ENCODE measurements at places on chromosomes 7 and 10. TPM values are rescaled to one million over a fixed set of nuclear protein-coding genes. Genes with fewer than 3 reads are reported as not detected.

DNA sequence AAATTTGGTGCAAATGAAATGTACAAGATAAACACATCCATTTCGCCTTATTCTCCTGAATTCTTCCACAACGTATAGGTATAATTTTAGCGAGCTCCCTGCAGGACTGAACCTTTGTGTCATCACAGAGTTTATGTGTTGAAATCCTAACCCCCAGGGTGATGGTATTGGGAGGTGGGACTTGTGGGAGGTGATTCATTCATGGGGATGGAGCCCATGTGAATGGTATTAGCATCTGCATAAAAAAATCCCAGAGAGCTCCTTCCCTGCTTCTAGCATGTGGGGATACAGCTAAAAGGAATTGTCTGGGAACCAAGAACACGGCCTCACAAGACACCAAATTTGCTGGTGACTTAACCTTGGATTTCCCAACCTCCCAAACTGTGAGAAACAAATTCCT is 741.4 kb upstream of the VSTM2A start:
- DNase-seq, result no peak

DNA sequence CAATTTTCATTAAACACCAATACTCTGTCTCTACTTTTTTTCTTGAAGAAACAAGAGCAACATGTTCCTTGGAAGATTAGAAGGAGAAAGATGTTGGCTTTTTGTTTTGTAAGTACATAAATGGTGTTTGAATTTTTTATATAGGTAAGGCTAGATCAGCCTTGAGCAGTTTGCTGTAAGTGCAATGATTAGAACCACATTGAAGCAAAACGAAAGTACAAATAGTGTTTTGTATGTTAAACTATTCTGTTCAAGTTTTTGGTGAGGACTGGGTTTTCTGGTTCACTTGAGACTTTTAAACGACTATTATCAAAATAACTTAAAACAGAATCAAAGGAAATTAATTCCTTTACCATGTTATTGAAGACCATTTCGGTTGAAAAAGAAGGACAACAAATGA is 162.9 kb upstream of the NRP1 start:
- no peak for DNase-seq

DNA sequence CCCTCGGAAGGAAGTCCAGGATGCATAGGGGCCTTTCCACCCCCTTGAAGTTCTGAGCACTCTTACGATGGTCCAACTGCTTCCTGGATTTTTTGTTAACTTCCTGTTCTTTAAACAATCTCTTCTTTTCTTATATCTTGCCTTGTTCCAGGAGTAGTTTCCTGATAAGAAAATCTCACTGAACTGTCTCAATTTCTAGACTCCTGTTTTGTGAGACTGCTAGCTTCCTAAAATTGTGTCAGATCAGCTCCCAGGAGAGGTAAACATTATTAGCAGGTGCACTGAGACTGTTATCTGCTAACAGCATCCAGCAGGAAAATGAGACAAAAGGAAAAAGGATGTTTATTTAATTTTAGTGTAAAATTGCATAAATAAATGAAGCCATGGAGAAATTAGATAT is 106.2 kb upstream of the PITRM1 start:
- no peak for DNase-seq

DNA sequence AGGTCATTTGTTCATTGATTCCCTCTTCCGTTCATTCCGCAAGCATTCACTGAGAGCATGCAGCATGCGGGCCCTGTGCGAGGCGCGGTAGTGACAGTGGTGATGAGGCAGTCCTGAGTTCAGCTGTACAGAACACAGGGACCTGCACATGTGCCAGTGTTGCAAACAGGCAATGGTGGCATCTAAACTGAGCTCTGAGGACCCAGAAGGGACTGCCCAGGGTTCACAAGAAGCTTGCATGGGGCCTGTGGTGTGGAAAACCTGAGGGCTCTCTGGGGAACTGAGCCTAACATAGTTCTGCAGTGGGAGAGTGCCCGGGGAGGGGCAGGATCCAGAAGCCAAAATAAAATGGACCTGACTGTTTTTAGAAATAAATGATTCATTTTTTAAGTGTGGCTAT is 13.2 kb downstream of the ZNF488 start:
- DNase-seq, result no peak

DNA sequence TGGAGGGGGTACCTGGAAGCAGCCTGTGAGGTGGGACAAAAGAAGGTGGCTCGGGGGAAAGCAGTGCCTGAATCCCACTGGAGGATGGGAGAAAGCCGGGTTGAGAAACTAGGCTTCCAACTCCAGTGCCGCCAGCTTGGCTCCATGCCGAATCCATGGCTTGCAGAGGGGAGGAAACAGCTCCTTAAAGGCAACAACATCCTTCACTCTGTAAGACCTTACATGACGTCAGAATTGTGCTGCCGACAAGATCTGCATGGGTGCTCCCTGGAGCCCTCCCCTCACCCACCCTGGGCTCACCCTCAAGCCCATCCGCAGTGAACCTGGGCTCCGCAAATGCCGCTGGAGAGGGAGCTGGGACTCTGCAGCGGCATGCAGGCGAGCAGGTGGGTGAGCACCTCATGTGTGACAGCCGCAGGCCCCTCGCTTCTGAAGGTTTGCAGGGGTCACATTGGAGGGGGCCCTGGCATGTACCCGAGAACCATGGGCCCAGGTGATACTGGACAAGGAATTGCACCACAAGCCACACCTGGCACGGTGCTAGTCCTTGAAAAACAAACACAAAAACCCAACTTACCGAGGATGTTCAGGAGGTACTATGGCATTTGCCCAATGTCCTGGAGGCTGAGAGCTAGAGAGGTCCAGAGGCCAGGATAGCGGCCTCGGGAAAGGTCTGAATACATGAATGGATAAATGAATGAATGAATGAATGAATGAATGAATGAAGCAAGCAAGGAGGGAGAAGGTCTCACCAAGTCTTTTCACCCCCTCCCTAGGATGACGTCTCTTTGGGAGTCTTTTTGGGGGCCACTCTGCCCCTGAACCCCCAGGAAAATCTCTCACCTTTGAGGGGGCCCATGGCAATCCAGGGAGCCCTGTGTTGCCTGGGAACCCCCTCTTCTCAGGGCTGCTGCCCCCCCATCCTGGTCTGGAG is 238.6 kb upstream of the SHH start:
- DNase-seq, result no peak

GRCh38 chr10:12529976-12530375 is 180.6 kb downstream of the CAMK1D start:
- DNase-seq, result no peak

- no peak for DNase-seq
These were observed 169.2 kb downstream of the SUGCT start for GRCh38 chr7:40303996-40304395.

DNA sequence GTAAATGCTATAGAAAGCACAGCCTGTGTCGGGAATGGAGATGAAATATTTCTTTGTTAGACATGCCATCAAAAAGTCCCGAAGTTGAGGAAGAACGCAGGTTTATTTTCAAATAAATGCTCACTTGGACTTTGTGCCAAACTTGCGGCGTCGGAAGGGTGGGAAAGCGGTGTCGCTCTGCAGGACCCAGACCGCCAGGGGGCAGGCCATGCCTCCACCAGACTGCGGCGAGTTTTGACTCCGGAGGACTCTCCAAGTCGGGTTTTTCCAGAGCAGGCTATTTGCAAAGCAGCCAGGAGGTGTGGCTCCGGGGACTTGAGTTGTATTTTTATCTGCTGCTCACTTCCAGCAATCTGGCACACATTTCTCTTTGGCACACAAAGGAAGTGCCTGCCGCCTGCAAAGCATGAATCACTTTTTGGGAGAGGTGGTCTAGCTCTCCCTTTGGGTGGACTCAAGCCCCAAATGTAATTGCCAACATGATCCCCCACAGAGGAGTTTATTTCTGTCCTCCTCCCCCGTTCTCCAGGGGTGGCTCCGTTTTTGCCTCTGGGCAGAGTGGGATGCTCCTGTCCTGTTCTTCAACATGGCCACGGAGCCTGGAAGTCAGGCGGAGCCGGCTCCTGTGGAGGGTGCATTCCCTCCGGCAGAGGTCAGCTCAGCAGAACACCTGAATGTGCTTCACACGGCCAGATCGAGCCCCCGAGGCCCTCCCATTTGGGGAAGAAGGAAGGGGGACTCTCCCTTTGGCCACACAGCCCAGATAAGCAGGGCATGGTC is 82.3 kb upstream of the GPR26 start:
- peak; percentile 61 for DNase-seq

DNA sequence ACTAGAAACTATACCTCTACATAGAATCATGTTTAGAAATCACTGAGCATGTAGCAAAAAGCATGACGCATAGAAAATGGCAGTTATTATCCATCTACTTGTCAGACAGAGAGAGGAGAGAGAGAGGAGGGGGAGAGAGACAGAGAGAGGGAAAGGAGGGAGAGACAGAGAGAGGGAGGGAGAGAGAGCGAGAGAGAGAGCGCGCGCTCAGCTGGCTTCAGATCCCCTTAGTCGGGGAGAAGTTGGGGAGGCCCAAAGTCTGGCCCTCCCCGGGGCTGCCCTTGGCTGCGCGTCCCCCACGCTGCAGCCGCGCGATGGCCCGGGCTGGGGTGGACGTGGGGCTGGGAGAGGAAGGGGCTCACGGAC is 37.0 kb downstream of the CNPY1 start:
- DNase-seq, result no peak

DNA sequence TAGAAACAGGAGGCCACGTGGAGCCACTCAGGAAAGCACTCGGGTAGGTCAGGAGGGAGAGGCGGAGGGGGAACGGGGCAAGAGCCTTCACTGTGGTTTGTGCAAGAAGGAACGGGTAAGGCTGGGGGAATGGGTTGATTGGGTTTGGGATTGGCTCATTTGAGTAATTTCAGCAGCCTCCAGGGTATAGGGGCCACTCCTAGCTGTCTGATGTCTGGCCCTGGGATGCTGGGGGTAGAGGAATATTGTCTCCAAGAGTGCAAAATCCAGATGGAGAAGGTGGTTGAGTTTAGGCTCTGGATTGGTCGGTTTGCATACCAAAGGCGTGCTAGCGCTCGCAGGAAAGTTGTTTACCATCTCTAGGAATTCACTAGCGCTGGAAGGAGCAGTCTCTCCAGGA is 47.2 kb downstream of the MYL10 start:
- DNase-seq, result no peak

- DNase-seq, result no peak
These were observed 62.9 kb upstream of the MKRN1 start for GRCh38 chr7:140542228-140542603.

DNA sequence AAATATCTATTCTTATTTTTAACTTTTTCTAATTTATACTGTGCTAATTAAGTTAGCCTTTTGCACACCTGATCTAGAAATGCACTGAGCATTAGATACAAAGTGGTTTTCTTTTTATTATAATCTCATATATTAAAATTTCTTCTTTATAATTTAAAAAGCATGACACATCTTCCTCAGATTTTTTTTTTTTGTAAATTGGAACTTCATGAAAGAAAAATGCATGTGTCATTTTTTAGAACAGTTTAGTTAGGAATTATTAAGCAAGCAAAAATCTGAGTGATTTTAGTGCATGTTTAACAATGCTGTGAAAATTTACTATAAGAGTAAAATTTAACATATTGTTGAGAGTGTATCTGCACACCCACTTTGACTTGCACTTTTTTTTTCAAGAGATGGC is 367.9 kb downstream of the TFEC start:
- DNase-seq, result no peak

DNA sequence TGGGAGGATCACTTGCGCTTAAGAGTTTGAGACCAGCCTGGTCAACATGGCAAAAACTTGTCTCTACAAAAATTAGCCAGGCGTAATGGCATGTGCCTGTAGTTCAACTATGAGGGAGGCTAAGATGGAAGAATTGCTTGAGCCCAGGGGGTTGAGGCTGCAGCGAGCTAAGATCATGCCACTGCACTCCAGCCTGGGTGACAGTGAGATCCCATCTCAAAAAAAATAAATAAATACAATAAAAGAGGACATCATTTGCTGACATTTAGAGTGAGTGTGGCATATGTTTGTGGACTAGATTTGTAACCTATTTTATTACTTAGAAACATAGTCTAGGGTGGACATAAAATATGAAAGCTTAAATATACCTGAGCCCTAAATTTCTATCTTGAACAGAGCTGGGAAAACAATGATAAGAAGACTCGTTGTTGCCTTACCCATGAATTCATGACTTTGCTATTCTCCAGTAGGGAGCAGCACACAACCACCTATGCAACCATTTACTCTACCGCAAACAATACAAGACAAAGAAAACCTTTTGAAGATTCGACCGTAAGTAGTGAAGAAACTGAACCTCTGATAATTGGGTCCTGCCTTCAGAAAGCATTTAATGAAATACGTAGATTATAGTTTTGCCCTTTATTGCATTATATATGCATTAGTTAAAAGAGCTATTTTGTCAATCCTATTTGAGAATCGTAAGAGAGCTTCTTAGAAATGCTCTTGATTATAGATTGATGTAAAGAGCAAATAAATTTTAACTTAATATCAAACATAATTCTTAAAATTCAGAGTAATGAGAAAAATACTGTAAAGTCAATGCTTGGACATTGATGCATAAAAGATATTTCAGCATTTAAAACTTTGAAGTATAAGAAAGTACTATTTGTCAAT is 83.5 kb downstream of the GNAT3 start:
- peak; percentile 62 for DNase-seq

GRCh38 chr7:141287936-141288335 is 214.1 kb downstream of the TMEM178B start:
- no peak for DNase-seq

DNA sequence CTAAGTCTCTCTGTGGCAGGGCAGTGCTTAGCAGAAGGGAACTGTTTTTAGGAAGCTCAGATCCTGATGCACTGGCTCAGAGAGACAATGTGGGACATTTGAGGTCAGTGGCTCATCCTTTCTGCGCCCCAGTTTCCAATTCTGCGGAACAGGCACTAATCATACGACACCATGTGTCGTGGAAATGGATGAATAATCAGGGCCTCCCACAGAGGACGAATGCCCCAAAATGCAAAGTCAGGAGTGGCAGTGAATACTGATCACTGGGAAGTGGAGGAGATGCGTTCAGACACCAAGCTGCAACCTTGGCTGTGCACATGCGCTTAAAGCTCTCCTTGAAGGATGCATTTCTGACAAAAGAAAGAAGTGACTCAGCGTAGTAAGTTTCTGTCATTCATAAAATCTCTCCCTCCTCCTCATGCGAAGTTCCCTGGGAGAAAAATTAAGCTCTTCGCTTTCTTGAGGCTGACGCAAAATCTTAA is 21.9 kb upstream of the ECHDC3 start:
- no peak for DNase-seq

GRCh38 chr10:65273115-65273514 is 1652.7 kb upstream of the LRRTM3 start:
- DNase-seq, result no peak

GRCh38 chr10:124265391-124265745 is 153.4 kb downstream of the OAT start:
- DNase-seq, result no peak

GRCh38 chr7:21508538-21508937 is 34.3 kb upstream of the DNAH11 start:
- DNase-seq, result no peak

- peak; percentile 40 for DNase-seq
These were observed 108.5 kb downstream of the ST7 start for GRCh38 chr7:117061751-117062150.

- DNase-seq, result peak; percentile 5
These were observed 144.0 kb downstream of the PLPP4 start for GRCh38 chr10:120600871-120601649.

GRCh38 chr10:12241810-12242529 is 46.0 kb downstream of the CDC123 start:
- DNase-seq, result peak; percentile 90

GRCh38 chr10:98446151-98446660 is 529 bp downstream of the HPS1 start:
- DNase-seq, result peak; percentile 27

The C10orf105 gene
- not detected for total RNA-seq

The IRF5 gene
- total RNA-seq, result 10.9 TPM

The TMEM270 gene
- total RNA-seq, result not detected

The HOXA6 gene
- total RNA-seq, result 4.7 TPM

The CYP3A7 gene
- total RNA-seq, result not detected

The STOX1 gene
- 0.07 TPM for total RNA-seq

The CPN1 gene
- total RNA-seq, result not detected

The LRRN3 gene
- total RNA-seq, result 0.33 TPM

All from mammary epithelial cell (primary cell).